Suppressor macrophage (primary cell): ENCODE measurements at places on chromosomes 1 and 21.

- no peak for DNase-seq
These were observed 2.4 kb downstream of the DTL start for GRCh38 chr1:212037900-212038299.

DNA sequence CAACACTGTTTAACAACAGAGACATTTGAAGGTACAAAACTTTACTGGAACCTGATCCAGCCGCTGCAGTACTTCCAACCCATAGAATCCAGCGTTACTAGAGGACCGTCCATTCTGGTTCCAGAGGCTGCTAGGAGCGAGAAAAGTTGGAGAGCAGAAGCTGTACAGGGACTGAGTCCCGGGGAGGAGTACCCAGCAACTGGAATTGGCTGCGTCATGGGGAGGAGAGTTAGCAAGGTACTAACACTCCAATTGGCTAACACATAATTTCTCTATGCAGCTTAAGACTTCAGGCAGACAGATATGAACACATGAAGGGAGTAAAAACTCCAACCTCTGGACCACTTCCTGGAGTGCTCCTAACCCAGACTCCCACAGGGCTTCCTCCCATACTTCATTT lies 2.1 kb upstream of the QSOX1 start:
- DNase-seq = no peak

DNA sequence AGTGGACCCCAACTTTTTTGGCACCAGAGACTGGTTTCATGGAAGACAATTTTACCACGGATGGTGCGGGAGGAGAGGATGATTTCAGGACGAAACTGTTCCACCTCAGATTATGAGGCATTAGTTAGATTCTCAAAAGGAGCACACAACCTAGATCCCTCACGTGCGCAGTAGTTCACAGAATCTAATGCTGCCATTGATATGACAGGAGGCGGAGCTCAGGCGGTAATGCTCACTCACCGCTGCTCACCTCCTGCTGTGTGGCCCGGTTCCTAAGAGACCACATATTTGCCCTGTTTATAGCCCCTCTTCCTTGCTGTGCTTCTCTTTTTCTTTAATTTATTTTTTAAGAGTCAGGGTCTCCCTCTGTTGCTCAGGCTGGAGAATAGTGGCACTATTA lies 4.6 kb downstream of the NTRK1 start:
- no peak for DNase-seq

DNA sequence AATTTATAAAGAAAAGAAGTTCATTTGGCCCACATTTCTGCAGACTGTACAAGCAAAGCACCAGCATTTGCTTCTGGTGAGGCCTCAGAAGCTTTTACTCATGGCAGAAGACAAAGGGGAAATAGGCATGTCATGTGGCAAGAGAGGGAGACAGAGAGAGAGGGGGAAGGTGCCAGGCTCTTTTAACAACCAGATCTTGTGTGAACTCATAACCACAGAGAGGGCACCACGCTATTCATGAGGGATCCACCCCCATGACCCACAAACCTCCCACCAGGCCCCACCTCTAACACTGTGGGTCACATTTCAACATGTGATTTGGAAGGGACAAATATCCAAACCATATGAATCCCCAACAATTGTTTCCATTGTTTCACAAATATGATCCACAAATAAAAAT lies 467.9 kb downstream of the SIPA1L2 start:
- DNase-seq = peak; percentile 6

DNA sequence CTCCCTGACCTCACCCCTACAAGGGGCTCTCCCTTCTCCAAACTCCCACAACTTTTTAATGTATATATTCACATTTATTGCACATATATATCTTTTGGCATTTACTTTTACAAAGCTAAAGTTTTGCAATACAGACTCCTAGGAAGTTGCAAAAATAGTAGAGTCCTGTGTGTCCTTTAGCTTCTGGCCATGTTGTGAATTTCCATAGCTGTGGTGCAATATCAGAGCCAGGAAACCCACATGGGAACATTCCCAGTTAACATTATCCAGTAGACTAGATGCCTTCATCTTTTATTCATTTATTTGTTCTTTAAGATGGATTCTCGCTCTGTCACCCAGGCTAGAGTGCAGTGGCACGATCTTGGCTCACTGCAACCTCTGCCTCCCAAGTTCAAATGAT lies 343.0 kb downstream of the PCP4 start:
- DNase-seq = no peak

- no peak for DNase-seq
These were observed 61.6 kb upstream of the PRDX6 start for GRCh38 chr1:173415490-173415889.

DNA sequence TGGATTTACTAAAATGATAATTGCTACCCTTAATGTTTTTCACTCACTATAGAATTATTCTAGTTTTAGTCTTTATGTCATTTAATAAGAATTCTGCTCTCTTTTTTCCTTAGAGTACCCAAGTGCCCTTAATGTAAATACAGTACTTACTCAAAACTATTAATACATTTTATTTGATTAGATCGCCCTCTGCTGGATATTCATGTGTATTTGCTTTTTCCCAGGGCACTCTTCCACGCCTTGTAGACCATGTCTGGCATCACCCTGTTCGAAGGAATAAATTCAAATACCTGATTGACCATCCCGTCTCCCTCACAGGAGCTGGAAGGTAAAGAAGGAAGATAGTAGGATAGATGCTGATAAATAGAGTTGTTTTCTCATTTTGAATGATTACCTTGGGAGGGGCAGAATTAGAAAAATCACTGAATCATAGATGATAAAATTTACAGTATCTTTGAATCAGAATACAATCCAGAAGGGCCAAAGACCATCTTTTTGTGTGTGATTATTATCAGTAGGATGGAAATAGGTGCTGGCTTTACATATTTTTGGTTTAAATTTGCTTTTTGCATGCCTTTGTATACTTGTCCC lies 4.1 kb downstream of the AXDND1 start:
- peak; percentile 57 for DNase-seq

- DNase-seq = no peak
These were observed 64.4 kb downstream of the UMODL1 start for GRCh38 chr21:42135386-42136052.

- DNase-seq = no peak
These were observed 8.9 kb upstream of the VWA5B1 start for GRCh38 chr1:20281801-20282200.

DNA sequence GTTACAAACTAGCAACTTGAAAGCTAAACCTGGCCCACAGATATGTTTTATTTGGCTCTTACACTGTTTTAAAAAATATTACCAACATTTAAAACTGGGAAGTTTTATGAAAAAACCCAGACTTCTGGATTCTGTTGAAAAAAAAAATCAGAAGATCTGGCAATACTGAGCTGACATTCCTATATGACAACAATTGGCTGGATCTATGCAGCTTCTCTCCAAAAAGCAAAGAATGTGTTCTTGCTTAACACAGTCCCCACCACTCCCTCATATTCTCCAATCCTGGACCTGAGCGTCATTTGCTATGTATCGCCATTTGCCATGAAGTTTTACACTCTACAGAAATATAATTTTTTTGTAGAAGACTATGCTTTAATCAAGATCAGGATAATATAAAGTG lies 859.6 kb downstream of the LTN1 start:
- DNase-seq = no peak

- DNase-seq = peak; percentile 83
These were observed 496.4 kb downstream of the SETD4 start for GRCh38 chr21:35563885-35564451.

- DNase-seq = no peak
These were observed 104.4 kb upstream of the UBE2U start for GRCh38 chr1:64098846-64099582.

GRCh38 chr1:201988601-201989000 lies 6.2 kb downstream of the RNPEP start:
- DNase-seq = no peak

- DNase-seq = no peak
These were observed 316.2 kb upstream of the CXADR start for GRCh38 chr21:17196623-17197022.
